ENCODE measurements at places on chromosomes 6 and 20. TPM values are rescaled to one million over a fixed set of nuclear protein-coding genes. Genes with fewer than 3 reads are reported as not detected.
A peak's percentile ranks its signal among the peaks of the same experiment; 100 is the strongest.

GRCh38 chr20:18657575-18657974 is 69.7 kb downstream of the DTD1 start:
- DNase-seq: no peak

- DNase-seq: no peak
Measured at GRCh38 chr20:4714818-4715217, 6.9 kb upstream of the PRND start.

GRCh38 chr6:4370066-4370465 is 234.7 kb upstream of the ECI2 start:
- peak; percentile 92 for DNase-seq

DNA sequence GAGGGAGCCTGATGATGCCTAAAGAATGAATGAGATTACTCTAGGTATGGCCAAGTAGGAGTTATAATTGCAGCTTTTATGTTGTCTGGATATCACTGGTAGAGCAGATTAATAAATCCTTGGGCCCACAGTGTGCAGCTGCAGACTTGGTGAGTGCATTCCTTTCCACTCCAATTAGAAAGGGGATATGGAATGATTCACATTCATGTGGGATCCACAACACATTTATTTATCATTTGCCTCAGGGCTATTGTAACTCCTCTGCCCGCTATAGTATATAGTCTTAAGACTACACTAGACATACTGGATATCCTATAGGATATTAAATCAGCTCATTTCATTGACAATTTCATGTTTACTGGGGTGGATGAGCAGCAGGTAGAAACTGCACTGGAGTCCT is 11.6 kb upstream of the HLA-G start:
- no peak for DNase-seq

GRCh38 chr6:34276881-34277762 is 28.3 kb upstream of the SMIM29 start:
- DNase-seq: no peak

GRCh38 chr6:39189131-39189530 is 40.1 kb downstream of the KCNK5 start:
- DNase-seq: no peak

DNA sequence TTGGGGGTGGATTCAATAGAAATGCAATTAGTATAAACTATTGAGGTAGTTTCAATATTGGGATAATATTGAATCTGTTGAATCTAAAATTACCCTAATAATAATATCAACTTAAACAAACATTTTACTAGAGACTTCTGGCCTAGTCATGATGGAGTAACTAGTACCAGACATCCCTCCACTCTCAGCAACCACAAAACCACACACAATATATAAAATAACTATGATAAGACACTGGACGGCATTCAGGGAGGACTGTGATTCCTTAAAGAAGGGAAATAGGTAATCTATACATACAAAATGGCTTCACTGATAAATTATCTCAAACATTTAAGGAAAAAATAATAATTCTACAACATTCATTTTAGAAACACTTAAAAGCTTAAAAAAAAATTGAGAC is 38.9 kb upstream of the TMEM14A start:
- no peak for DNase-seq

DNA sequence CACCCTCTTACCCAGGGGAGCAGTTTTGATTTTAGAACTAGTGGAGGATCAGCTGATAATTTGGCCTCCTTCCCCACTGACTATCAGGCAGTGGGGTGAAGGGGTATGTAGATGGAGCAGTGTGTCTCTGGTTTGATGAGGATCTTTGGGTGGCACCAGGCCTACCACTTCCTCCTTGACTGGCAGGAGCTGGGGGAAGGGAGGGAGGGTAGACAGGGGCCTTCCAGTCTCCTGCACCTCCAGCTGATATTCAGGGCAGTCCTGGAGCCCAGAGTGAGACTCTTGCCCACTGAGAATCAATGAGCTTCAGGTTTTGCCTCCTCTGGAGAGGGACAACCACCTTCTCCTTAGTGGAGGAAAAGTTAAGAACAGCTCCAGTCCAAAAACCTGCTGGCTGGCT is 3.2 kb downstream of the DEF6 start:
- no peak for DNase-seq

- no peak for DNase-seq
Measured at GRCh38 chr6:14380901-14381828, 263.6 kb downstream of the CD83 start.

DNA sequence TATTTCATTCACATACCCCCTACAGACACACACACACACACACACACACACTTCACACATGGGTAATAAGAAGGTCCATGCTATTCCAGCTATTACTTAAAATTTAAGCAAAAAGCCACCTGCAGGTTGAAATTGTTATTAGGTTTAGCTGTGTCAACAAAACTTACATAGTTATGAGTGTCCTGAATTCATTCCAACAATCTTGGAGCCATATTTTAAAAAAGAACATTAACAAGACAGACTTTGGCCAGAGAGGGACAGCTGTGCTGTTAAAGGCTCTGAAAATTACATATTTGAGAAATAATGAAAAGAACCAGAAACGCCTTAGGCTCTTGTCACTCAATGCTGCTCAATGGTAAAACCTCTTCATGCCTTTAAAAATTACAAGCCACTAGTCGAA is 455.3 kb downstream of the EPM2A start:
- no peak for DNase-seq

DNA sequence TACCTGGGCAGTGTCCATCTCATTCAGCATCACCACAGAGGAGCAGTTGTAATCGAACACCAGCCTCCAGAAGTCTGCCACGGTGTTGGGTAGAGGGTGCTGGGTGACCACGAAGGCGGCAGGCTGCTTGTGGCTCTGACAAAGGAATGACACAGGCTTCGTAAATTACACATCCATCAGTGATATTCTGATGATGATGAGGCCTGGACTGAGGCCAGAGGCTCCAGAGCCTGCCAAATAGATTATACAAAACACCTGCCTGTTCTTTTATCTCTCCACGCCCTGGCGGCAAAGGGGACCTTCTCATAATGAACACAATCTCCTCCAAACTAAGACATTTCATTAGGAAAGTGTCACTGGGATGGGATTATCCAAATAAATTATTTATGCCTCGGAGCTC is 480.2 kb upstream of the CHD6 start:
- no peak for DNase-seq

DNA sequence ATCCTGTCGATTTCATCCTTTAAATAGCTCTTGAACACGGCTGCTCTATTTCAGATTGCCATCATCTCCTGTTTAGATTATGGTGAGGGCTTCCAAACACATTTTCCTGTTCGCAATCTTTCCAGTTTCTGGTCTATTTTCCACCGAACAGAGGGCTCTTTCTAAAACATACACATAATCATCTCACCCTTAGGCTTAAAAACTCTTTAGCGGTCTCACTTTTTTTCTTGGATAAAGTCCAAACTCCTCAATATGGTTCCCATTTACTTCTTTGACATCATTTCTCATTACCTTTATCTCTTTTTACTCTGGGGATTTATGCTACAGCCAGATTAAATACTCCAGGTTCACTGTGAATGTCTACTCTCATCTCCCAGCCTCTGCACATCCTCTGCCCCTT is 103.4 kb upstream of the STMND1 start:
- DNase-seq: no peak

DNA sequence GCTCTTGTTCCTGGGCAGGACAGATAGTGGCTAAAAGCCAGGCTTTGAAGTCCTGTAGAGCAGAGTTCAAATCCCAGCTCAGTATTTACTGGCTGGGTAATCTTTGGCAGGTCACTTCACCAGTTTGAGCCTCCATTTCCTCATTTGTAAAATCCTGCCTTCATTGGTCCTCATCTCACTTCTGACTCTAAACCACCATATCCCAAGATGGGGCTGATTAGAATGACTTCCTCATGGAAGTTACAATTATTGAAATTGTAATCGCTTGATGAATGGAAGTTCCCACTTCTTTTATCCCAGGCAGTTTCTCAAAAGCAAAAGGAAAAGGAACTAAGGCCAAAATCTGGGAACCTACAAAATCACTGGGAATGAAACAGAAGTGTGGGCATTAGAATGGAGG is 35.9 kb upstream of the B4GALT5 start:
- no peak for DNase-seq

GRCh38 chr20:5990946-5991345 is 40.5 kb downstream of the MCM8 start:
- no peak for DNase-seq

- DNase-seq: no peak
Measured at GRCh38 chr6:124872361-124873065, 89.7 kb upstream of the RNF217 start.

GRCh38 chr6:45566882-45567281 is 189.1 kb upstream of the SUPT3H start:
- no peak for DNase-seq

- DNase-seq: no peak
Measured at GRCh38 chr20:16806886-16807285, 58.7 kb downstream of the OTOR start.

GRCh38 chr20:54476169-54477009 is 996 bp downstream of the DOK5 start:
- no peak for DNase-seq

DNA sequence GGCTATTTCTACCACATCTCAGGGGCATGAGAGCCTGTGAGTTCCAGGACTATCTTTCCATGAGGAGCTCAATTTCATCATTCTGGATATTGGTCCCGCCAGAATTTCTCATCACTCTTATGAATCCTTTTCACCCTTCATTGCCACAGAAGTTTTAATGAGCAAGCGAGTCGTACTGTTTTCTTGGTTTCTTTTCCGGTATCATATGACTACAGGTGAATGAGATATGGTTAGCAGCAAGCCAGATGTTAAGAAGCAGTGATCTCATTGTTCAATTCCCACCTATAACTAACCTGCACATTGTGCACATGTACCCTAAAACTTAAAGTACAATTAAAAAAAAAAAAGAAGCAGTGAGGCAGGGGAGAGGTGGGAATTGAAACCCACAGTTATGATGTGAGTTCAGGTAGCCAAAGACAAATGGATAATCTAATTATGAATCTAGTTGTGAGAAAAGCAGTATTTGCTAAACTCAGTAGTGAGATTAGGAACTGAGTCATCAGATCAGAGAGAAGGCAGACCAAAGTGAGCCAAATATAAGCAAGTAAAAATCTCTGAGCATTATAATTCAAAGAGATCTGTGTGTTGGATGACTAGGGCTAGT is 78.0 kb upstream of the ELOVL5 start:
- DNase-seq: no peak

DNA sequence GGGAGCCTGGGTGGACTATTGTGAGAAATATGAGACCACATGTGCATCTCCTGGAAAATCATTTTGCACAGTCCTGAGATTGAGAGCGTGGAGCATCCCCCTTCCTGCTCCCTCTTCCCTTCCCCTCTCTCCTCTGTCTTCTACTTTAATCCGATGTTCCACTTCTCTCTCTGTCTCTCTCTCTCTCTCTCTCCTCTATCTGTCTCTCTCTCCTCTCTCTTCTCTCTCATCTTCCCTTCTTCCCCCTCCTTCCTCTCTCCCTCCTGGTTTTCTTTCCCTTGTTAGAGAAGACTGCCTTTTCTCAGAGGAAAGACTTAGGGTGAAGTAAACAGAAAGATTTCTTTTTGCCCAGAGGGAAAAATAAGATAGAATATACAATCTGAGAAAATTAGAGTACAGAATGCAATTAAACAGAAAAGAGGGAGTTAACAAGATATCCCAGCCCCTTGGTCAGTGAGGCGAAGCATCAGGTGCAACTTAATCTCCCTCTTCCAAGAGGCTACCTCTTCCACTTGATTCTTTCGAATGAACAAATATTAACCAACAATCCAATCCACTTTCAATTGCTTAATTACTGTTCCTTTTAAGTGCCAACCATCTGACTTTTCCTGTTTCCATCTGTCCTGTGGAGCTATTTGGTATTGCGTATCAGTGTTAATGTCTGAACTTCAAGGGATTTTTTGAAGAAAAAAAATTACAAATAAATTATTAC is 14.6 kb downstream of the KHDC1 start:
- DNase-seq: no peak

DNA sequence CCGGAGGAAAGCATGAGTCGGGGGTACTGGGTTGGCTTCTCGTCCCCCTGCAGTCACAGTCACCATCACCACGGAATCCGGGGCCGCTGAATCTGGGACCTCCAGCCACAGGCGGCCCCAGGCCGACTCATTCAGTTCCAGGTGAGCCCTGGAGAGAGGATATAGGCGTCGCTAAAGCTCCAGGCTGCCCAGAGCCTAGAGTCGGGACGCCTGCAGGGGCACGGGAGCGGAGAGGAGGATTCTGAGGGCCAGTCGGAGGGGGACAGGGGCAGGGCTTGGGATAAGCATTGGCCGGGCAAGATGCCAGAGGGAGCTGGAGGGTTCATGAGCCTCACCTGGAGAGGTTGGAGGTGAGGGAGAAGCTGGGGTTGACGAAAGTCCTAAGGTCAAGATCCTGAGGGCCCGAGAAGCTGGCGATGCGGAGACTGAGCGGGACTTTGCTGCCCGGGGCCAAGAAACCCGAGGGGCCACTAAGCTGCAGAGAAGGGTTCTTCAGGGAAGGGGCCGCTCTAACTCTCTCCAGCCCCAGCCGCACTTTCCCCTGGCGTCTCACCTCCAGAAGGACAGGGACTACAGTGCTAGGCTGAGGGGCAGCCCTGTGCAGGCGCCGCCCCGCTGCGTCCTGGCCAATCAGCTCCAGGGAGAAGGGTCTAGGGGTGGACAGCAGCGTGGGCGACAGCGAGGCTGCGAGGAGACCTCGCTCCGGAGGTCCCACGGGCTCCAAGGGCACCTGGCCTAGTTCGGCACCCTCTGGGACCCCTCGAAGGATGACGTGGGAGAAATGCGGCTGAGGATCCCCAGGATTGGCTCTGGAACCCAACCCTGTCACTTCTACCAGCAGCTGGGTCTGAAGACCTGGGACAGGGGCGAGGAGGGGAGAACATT is 3.7 kb downstream of the SAPCD1 start:
- no peak for DNase-seq

- DNase-seq: peak; percentile 73
Measured at GRCh38 chr6:116010790-116011401, 49.8 kb downstream of the FRK start.

- no peak for DNase-seq
Measured at GRCh38 chr20:19074828-19075516, 137.5 kb upstream of the SLC24A3 start.

GRCh38 chr6:79313254-79313653 is 78.8 kb upstream of the HMGN3 start:
- no peak for DNase-seq

KCNK15 gene
- 0.34 TPM for total RNA-seq

IL20RA gene
- not detected for total RNA-seq

PGBD1 gene
- total RNA-seq: 4.3 TPM

MCHR2 gene
- total RNA-seq: not detected

ANKRD6 gene
- not detected for total RNA-seq

OR2H1 gene
- not detected for total RNA-seq

PROKR2 gene
- not detected for total RNA-seq

ADGRG6 gene
- total RNA-seq: 73.2 TPM

SIGLEC1 gene
- not detected for total RNA-seq

NRSN1 gene
- total RNA-seq: not detected

DPPA5 gene
- not detected for total RNA-seq
